ENCODE measurements at places on chromosomes 7 and 10.

DNA sequence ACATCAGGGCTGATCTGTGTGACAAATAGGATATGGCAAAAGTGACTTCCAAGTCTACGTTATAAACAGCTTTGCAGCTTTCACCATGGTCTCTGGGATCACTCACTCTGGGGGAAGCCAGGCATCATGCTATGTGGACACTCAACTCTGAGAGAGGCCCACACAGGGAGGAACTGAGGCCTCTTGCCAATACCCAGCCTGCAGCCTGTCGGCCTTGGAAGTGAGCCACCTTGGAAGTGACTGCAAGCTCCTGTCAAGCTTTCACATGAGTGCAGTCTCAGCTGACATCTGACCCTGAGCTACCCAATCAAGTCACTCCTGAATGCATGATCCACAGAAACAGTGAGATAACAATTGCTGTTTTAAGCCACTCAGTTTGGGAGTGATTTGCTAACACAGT is 56.5 kb downstream of the MMRN2 start:
- no peak for DNase-seq

GRCh38 chr7:20407585-20408466 is 77.1 kb downstream of the ITGB8 start:
- DNase-seq: no peak

DNA sequence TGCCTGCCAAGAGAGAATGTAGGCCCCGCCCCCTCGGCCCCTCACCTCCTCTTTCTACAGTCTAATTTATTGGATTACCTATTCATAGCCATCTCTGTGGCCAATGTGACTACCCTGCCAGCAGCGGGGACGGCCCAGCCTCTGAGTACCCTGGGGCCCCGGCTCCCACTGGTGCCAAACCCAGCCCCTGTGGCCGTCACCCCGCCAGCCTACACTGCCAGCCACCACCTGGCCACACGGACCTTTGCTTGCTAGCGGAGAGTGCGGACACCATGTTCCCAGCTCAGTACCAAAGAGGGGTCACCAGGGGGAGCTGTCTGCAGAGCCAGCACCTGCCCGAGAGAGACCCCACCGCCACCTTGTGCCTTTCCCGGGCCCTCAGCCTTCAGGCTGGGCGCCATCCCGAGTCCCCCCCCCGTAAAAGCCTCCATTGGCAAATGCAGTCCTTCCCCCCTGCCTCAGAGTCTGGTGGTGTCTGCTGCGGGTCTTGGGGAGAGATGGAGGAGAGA is 511.1 kb downstream of the ZNF37A start:
- no peak for DNase-seq

DNA sequence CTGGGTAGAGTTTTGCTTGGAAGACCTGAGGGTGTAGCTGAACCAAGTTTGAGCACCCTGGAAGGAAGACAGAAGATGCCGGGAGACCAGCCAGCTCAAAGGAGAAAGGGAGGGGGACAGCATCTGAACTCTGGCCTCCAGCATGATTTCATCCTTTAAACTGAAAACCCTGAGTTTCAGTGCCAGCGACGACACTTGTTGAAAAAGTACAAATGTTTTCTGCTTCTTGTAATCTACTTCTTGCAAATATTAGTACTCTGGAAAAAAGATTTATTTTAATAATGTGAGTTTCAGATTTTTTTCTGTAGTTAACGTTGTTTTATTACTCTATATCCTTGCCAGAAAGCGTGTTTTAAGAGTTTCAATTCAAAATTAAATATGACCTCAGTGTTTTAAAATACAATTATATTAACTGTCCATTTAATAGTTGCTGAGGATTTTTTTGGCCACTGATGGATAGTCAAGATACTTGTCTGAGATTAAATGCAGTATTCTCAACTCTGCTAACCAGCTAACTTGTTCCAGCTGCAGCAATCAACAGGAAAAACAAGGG is 227.7 kb downstream of the MGMT start:
- peak; percentile 92 for DNase-seq

DNA sequence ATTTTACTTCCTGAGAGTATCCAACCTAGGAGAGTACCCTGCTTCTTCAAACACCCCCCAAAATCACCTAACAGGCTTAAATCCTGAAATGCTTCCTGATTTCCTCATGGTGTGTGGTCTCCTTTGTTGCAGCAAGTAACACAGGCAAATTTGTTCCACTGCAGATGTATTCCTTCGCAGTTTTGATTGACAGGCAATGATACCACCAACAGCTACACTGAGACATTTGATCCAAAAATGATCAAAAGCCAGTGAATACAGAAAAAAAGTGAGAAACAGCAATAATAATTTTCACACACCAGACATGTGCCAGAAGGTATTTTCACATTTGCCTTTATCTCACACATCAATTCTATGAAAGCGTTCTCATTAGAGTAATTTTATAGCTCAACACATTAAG is 95.9 kb downstream of the HERPUD2 start:
- DNase-seq: no peak

GRCh38 chr7:77254915-77255314 is 55.3 kb upstream of the FGL2 start:
- DNase-seq: no peak

DNA sequence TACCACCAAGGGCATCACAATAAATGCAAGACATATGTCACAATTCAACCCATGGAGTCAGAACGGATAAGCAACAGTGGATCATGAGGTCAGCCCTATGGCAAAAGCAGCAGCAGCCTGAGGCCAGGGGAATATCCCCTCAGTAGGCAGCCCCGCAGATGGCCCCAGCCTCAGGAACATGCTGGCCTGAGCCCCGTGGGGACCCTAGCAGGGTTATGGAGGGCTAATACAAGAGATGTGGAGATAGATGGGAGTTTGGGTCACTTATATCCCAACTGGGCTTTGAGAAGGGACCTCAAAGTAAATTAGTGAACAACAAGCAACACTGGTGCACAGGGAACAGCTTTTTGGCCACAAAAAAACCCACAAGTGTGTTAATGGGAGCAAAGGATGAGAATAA is 9.1 kb downstream of the TMEM72 start:
- DNase-seq: no peak

DNA sequence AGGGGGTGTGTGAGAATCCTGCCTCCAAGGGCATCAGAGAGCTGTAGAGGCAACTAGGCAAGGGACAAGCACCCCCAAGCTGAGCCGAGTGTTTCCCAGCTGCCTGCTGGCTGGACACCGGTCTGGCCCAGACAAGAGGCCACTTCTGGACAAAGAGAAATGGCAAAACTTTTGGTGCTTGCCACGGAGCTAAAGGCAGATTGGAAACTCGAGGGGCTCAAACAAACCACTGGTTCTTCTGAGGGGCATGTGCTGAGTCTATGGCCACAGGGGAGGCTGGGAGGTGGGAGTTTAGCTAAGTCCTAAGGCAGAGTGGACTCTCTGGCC is 66.5 kb upstream of the INPP5A start:
- DNase-seq: no peak

GRCh38 chr7:69961436-69961835 is 363.2 kb downstream of the AUTS2 start:
- DNase-seq: no peak

DNA sequence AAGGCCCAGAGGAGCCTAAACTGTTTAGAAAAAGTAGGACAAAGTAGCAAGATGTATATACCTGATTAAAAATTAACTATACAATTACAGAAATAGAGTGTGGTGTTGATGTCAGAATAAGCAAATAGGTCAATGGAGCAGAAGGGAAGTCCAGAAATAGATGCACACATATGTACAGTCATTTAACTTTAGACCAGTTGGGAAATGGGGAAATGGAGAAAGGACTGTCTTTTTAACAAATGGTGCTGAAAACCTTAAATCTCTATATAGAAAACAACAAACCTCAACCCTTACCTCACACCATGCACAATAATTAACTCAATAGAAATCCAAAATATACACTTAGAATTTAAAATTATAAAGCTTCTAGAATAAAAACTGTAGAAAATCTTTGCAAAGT is 72.2 kb downstream of the CH25H start:
- no peak for DNase-seq

DNA sequence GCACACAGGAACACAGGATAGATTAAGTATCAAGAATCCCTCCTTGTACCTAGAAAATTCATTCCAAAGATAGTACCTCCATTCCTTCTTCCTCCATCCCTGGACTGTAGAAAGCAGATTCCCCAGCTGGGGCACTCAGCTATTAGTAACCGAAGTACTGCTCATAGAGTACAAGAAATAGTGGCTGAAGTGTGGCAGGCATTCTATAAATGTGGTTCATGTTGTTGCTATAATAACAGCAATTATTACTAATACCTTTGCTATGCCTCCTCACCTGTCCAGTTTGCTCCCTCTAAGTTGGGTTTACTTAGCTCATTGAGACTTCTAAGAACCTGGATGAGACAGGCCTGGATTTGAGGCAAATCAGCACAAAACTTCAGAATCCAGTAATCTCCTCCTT is 453.2 kb downstream of the GRM8 start:
- no peak for DNase-seq

DNA sequence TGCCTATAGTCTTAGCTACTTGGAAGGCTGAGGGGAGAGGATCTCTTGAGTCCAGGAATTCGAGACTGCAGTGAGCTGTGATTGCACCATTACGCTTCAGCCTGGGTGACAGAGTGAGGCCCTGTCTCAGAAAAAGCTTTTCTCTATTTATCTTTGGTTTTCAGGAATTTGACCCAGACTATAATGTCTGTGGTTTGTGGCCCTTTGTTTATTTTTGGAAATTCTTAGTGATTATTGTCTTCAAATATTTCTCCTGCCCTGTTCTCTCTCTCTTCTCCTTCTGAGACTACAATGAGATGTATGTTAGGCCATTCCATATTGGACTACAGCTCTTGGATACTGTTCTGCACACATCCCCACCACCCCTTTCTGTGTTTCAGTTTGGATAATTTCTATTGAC is 4.7 kb downstream of the MUC12 start:
- DNase-seq: no peak

GRCh38 chr7:48473205-48473865 is 302.1 kb downstream of the ABCA13 start:
- no peak for DNase-seq

GRCh38 chr7:19376538-19376937 is 231.3 kb upstream of the FERD3L start:
- no peak for DNase-seq

- DNase-seq: no peak
These were observed 70.7 kb downstream of the BEND7 start for GRCh38 chr10:13457958-13458686.

DNA sequence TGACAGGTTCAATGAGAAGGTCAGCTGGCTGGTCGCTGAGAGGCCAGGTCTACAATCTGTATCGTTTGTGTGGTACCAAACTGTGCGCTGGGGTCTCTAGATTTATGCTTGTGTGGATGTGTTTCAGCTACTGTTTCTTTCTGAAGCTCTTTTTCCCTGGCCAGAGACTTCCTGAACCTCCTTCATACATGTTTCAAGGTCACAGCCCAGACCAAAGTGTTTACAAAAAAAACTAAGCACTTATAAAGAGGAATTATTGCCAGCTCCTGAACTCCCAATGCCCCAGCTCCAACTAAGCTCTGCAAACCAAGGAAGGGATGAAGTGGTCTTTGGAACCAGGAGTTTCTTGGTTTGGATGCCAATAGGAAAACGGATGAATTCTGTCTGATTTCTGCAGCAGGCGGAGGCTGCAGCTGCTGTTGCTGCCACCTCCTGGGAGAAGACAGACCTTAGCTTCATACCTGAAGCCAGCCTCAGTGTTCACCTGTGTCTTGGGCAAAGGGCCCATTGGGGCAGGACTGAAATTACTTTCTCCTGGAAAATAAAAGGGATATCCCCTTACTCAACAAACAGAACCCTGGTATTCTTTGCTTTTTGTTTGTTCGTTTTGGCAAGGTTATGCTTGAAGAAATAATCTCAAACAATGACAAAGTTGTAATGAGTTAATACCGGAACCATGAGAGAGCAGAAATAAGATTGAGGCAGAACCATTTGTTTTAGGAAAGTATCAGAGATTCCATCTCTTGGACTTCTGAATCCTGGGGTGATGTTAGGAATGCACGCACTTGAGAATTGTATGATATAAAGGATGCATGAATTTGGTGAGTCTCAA is 24.6 kb upstream of the MKLN1 start:
- DNase-seq: no peak

DNA sequence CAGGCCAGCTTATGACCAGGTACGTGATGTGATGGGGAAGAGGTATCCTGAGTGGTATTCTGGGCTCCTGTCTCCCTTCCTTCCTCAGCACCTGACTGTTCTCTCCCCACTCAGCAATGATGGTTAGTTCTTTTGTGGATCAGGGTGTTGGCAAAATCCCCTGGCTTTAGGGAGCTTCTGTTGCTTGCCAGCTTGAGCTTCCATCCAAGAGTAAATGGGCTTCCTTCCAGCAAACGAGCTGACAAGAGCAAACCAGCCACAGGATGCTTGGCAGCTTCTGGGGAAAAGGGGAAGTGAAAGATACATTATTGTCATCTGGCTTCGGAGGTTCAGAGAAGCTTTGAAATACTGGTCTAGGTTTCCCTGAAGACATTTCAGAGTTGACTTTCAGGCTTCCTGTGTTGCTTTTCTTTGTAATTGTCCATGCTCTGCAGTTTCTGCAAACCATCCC is 5.2 kb downstream of the DUSP5 start:
- peak; percentile 61 for DNase-seq

GRCh38 chr10:122021828-122022227 is 32.9 kb downstream of the TACC2 start:
- DNase-seq: no peak

DNA sequence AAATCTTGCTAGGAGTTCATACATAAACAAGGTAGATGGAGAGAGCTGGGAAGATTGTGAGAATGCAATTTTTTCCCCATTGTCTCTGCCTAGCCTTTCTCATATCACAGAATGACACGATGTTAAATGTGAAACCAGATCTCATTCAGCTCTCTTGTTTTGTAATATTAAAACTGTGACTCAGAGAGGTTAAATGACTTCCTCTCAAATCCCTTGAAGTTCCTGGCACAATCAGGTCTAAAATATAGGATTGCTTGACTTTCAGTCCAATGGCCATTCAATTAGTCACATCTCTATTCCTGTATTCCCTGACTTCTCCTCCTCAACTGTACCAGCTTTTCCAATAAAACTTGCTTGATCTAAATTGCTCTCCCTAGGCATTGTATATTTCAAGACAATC is 3.1 kb downstream of the ANKRD22 start:
- DNase-seq: no peak

- DNase-seq: no peak
These were observed 14.4 kb upstream of the TNRC18 start for GRCh38 chr7:5437987-5438386.

GRCh38 chr7:23546897-23547572 is 15.3 kb upstream of the TRA2A start:
- peak; percentile 90 for DNase-seq

DNA sequence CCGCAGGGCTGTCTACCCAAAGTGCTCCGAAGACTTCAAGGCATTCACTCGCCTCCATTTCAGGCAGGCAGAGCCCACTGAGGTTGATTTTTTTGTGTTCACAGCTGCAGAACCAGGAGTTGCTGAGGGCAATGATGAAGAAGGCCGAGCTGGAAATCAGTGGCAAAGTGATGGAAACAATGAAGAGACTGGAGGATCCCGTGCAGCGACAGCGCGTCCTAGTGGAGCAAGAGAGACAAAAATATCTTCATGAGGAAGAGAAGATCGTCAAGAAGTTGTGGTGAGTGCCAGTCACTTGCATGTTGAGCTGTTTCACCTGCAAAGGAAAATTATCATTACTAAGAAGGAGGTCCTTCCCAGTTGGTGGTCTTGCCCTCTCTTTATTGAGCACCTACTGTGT is 210.5 kb downstream of the ARHGAP21 start:
- no peak for DNase-seq

Measured in forelimb muscle (tissue), 1 donor.